ENCODE measurements at places on chromosomes 3 and 15. TPM values are rescaled to one million over a fixed set of nuclear protein-coding genes. Genes with fewer than 3 reads are reported as not detected.

DNA sequence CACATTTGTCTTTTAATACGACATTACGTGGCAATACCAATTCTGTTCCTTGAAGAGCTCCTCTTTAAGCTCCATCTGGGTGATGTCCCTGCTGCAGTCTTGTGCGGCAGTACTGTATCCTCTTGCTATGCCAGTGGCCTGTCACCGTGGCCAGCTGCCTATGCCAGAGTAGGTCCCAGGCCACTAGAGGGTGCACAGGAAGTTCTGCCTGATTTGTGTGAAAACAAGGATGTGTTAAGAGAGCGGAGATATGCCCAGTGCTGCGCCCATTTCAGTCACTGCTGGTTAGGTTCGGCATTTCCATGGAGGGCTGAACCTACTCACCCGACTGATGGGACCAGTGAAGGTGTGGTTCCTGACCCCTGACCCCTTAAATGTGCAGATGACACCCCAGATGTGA is 25.2 kb downstream of the NIPA1 start:
- no peak for DNase-seq

Gene ZMYND10
- 0.33 TPM for polyA plus RNA-seq

Gene IL17RC
- polyA plus RNA-seq = 18.7 TPM

GRCh38 chr3:45544024-45544716 is 50.4 kb upstream of the LIMD1 start:
- DNase-seq = peak; percentile 42

Gene EPHA3
- polyA plus RNA-seq = not detected

Gene GABPB1
- polyA plus RNA-seq = 42.3 TPM

DNA sequence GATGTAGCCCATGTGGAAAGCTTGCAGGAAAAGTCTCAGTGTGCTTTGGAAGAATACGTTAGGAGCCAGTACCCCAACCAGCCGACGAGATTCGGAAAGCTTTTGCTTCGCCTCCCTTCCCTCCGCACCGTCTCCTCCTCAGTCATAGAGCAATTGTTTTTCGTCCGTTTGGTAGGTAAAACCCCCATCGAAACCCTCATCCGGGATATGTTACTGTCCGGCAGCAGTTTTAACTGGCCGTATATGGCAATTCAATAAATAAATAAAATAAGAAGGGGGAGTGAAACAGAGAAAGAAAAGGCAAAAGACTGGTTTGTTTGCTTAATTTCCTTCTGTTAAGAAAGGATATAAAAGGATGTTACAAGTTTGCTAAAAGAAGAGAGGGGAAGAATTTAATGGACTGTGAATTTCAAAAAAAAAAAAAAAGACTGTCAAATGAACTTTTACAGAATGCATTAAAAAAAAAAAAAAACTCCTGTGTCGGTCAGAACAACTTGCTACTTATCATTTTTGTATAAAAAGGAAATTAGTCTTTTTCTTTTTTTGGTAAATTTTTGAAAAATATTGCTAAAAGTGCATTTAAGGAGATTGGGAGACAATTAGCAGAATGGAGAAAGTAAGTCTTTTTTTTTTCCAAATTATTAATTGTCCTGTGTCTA is 7.0 kb downstream of the NR2F2 start:
- peak; percentile 6 for DNase-seq

Gene SEMA6D
- 16.4 TPM for polyA plus RNA-seq

GRCh38 chr3:122409446-122409845 is 6.4 kb downstream of the WDR5B start:
- no peak for DNase-seq

Gene CPNE9
- not detected for polyA plus RNA-seq

Gene GOLGA6D
- not detected for polyA plus RNA-seq

DNA sequence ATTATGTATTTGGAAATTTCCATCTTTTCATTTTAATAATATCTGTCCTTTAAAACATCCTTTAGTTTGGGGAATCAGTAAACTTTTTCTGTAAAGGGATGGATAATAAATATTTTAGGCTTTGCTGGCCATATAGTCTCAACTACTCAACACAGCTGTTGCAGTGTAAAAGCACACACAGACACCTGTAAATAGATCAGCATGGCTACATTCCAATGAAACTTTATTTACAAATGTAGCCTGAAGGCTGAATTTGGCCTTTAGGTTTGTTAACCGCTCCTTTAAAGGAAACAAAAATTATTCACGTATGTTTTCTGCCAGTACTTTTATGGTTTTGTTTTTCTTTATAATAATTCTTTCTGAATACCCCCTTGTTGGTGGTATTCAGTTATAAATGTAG is 184.8 kb downstream of the ADAMTSL3 start:
- no peak for DNase-seq

DNA sequence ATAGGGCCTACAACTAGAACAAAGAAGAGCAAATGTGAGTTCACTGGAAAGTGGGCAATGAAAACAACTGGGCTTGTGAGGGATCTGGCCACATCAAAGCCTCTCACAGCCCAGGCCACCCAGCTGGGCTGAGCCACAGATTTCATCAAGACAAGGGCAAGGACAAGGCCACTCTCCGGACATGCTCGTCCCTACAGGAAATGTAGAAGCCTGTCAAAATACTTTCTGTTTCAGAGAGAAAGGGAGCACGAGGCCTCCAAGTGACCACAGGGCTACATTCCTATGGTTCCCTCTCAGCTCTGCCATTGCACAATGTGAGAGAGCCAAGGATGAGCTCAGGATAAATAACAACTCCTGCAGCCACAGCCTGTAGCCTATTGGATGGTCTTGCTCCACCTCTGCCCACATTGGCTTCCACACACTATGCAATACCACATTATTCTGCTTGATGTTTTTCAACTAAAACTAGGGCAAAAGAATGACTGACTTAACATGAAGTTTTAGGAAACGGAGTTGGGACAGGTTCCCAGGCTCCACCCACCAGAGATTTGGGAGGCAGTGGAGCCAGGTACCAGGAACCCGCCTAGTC is 12.1 kb downstream of the TBC1D2B start:
- peak; percentile 68 for DNase-seq

Gene GPR160
- polyA plus RNA-seq = 0.35 TPM

DNA sequence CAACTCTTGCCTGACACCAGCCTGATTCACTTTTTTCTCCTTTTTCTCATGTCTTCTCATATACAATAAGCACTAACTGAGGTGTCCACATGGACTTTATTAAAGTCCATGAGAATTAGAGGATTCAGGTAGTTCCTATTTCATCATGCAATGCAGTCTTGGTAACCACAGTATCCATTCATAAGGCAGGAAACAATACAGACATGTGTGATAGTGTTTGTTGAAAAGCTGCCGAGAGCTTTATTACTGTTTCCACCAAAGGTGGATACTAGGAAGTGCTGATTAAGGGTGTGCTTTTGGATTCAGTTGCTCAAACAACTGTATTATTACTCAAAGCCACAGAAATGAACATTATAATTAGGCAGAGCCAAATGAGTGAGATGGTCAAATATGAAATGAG is 5.3 kb downstream of the CASR start:
- DNase-seq = no peak

GRCh38 chr3:16150285-16150684 is 24.2 kb upstream of the GALNT15 start:
- no peak for DNase-seq

Gene PLCH1
- 0.03 TPM for polyA plus RNA-seq

- no peak for DNase-seq
These were observed 88.6 kb upstream of the ZNF385D start for GRCh38 chr3:21839592-21839991.

DNA sequence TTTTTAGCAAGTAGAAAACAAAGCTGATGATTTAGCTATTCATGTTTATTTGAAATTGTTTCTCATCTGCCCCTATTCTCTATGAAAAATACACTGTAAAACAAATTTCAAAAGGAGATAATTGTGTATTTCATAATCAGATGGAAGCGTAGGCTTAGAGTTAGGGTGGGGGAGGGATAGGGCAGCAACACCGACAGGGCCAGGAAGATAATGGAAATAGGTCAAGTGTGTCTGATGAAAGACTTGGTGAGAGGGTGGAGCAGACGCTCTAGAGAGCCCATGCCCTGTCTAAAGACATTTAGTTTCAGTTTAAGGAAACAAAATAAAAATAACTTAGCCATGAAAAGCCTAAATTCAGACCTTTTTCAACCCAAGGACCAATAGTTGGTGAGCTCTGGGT is 51.6 kb upstream of the ARL6 start:
- no peak for DNase-seq

Gene CHRM5
- polyA plus RNA-seq = 0.03 TPM

DNA sequence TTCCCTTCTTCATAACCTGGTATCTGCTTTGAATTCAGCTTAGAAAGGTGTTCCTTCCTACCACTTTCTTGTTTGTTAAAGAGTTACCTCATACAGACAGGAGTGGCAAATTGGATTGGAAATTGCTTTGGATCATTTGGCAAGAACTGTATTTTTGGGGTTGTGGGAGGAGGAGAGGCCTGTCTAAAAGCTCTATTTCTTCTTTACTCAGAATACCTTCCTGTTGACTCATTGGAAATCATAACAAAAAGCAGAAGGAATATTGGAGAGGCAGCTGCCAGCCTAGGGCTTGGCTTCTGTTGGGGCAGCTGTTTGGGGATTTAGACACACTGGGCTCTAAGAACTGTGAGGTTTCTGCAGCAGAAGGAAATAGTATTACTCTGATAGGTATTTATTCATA is 14.2 kb downstream of the IQGAP1 start:
- DNase-seq = peak; percentile 94

GRCh38 chr3:172859041-172859440 is 108.5 kb downstream of the ECT2 start:
- peak; percentile 69 for DNase-seq

GRCh38 chr3:124792341-124793040 is 62.2 kb downstream of the UMPS start:
- no peak for DNase-seq

DNA sequence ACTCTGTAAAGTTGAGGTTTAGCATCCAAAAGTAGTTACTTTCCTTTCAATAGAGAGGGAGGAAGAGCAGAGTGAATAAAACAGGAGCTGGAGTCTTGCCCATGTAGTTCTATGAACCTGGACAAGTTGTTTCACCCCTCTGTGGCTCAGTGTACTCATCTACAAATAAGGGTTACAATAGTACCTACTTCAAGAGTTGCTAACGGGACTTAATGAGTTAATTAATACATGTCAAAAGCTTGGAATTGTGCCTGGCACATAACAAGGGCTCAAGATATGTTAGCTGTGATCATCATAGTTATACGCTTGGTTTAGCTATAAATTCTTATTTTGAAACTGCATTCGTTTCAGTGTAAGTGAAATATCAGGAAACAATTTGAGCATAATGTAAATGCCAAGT is 388.5 kb upstream of the THBS1 start:
- DNase-seq = no peak
